ENCODE measurements at places on chromosomes 7 and 10.
A peak's percentile ranks its signal among the peaks of the same experiment; 100 is the strongest.

DNA sequence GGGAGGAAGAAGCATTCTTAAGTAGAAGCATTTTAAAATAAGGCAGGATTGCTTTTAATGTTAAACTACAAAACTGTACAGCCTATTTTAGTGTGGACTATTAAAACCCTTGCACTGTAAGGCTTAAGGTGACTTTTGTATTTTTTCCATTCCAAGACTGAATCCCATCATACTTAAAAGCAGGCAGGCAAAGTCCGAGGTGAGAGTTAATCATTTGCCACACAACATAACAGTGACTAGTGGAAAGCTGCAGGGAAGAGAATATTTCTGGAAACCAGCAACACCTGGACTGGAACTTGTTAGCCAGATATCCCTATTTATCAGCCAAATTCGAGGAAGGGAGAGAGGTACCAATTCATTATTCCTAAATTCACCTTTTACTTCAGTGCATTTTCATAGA, 3.5 kb downstream of the PRR15 start:
- DNase-seq: no peak

DNA sequence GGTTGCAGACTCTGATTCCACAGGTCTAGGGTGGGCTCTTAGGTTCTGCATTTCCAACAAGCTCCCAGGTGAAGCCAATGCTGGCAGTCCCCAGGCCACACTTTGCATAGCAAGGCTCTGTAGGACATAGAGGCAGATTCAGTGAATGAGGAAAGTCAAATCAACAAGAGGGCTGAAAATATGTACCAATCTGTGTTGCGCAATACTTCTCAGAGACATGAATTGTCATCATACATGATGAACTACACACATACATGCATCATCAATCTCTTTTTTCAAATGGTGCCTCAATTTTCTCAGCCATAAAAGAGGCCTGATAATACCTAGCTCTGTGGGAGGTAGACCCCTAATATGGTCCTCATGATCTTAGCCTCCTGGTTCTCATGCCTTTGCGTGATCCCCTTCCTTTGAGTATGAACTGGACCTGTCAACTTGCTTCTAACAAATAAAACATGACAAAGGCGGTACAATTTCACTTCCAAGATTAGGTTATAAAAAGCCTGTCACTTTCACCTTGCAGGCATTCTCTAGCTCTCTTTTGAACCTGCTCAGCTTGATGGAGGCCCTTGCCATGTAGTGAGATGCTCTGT, 49.0 kb downstream of the PIK3CG start:
- no peak for DNase-seq

- no peak for DNase-seq
These were observed 58.7 kb upstream of the COMTD1 start for GRCh38 chr10:75294518-75294865.

- DNase-seq: no peak
These were observed 235.9 kb downstream of the FOXP2 start for GRCh38 chr7:114650491-114650890.

- no peak for DNase-seq
These were observed 3.7 kb downstream of the ITPRIP start for GRCh38 chr10:104334561-104334960.

DNA sequence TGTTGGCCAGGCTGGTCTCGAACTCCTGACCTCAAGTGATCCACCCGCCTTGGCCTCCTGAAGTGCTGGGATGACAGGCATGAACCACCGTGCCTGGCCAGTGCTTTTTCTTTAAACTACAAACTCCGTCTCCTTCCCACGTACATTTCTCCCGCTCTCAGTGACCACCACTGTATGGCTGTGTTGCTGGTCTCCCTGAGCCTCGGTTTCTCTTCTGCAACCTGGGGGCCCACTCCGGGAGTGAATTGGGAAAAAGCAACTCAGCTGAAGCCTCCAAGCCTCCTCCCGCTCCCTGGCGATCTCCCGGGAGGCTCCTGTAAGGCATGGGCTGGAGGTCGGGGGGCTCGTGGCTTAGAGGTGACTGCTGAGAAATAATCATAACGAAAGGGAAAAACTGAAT, 136.3 kb downstream of the ELFN1 start:
- no peak for DNase-seq

DNA sequence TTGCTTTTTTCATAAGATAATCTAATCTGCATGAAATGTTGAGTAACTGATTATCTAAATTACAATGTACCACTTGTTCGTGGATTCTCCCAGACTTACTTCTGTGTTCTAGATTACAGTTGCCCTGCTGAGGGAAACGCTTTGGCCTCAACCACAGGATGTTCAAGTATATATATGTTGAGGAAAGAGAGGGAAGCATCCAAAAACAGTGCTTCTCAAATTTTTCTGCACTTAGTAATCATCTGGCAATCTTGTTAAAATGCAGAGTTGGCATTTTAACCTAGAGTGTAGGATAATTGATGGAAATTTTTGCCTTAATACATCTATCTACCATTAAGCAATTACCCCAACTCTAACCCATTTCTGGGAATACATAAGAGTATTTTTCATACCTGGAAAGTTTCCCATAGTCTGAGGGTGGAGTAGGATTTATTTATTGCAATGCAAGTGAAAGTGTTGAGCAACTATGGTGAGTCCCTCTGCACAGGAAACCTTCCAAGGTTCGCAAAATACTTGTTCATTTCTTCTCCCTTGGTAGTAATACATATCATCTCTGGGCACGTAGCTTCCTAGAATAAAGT, 59.6 kb upstream of the C1GALT1 start:
- DNase-seq: no peak

- no peak for DNase-seq
These were observed 426.0 kb downstream of the TYW1 start for GRCh38 chr7:67422601-67423000.

DNA sequence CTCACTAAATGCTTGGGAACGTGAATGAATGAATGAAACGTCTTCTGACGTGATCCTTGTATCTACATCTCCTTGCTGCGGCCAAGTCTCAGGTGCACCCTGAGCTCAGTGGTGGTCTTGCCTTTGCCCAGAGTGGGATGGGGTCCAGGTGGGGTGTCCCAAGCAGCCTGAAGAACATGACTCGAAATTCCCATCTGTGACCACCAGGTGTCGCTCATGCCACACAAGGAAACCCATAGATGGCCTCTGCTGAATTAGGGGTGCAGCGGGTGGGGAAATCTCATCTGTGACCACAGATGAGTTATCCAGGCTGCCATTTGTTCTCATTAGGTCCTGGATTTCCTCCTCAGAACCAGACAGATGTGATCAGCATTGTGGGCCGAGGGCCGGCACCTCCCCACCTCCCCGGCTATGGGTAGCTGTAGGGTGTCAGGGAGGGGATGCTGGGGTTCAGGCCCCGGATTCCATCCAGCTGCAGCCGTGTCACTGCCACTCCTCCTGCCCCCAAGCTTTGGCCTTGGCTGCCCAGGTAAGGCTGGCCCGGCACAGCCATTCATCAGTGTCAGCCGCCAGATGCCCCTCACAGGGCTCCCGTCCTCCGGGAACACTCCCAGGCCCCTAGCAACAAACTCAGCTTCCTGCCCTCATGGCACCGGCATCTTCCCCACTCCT, 21.0 kb upstream of the GNA12 start:
- DNase-seq: peak; percentile 36

DNA sequence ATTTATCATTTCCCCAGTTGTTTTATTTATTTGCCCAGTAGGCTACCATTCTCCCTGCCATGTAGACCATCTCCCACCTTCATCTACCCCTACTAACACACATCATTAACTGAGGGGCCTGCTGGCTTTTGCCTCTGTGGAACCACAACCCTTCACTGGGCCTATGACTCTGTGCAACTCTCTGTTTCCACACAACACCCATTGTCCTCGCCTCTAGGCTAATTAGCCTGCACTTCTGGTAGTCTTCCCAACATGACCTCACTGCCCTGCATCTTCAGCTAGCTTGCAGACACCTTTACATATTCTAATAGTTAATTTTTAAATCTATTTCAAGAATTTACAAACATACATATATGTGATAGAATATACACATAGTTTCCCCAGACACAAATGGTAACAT, 7.5 kb downstream of the ANKIB1 start:
- no peak for DNase-seq

DNA sequence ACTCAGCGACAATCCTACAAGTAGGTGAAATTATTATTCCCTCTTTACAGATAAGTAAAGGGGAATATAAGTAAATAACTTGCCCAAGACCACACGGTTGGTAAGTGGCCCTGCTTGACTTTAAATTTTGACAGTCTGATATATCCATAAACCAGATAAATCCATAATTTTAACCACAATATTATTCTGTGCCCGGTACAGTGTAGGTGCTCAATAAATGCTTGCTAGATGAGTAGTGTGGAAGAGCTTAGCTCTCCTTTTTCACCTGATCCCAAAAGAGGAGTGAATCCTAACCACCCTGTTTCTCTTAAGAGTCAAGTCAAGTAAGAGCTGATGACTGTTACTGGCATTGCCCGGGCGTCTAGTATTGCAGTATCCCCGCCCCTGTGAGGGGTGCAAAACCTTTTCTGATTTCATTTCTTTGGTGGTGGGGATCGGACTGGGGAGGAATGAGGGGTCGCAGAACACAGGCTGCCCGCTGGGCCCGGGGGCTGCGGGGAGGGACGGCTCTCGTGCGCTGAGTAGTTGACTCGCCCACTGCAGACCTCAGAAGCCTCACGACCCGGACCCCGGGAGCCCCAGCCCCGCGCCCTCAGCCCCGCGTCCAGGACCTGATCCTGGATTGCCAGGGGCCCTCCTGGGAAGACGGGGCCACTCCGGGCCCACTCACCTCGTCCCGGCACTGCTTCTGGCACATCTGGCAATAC, 490 bp downstream of the KIN start:
- no peak for DNase-seq

Data from NCI-H1105 (cell line).